Hematopoietic multipotent progenitor cell (in vitro differentiated cells): ENCODE measurements at places on chromosomes 3 and 15.

- no peak for DNase-seq
Measured at GRCh38 chr15:77479015-77479414, 58.3 kb downstream of the HMG20A start.

DNA sequence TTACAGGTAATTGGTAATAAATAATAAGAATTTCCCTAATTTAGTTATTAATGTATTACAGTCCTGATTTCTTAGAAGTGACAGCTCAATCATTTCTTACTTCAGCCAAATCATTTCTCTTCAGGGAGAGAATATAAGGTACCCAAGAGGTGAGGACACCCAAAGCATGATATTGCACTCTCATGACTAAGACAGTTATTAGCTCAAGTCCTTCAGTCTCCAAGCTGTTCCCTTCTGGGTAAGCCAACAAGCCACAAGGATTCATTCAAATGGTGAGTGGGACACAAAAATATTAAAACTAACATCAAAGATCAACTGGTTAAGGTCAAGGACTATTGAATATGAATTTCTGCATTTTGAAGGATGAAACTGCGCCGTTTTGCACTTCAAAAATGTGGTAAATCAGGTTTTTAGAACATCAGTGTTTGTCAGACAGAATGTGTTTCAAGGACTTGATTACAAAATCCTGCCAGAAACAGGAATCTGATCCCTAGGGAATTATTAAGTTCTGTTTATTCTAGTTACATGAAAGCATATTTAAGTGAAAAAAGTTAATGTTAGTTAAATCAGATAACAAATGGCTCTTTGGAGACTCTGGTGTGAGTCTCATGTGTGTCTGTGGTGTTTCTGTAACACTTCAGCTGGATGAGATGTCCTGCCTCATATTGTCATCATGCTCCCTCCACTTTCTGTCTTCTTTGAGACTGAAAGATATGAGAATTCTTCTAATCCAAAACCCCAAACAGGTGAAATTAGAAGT is 101.7 kb upstream of the COL8A1 start:
- no peak for DNase-seq

DNA sequence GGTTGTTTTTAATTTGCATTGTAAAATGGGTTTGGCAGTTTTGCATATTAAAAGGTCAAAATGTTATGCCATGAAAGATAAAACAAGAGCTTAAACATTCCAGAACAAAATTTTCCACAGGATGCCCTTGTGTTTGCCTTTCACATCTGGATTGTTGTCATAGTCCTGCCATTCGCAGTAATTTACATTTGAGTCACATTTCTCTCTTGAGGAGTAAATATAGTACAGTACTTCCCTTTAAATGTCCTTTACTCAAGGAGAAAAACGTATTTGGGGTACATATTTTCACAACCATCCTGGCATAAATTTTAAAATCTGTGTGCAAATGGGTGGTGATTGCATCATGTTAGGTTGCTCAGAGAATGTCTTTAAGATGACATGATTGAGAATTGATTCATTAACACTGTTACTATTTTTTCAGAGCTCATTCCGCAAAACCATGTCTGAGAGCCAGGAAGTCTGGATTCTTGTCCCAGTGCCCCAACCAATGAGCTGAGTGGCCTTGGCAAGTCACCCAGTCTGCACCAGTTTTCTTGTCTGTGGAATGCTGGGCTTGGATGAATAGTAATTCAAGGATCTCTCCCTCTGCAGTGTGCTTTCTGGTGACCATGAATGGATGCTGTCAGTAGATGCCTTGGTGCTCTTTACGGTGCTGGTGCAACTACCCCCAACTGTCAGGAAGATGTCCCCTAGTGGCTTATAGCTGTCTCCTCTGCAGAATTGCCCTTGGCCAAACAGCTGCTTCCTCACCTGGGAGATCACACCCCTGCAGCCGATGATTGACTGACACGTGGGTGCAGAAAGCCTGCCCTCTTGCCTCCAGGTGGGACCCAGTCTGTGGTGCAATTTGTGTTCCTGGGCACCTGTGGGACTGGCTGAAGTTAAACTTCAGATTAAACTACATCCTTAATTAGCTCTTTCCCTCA is 43.0 kb downstream of the ABHD5 start:
- DNase-seq = no peak

- no peak for DNase-seq
Measured at GRCh38 chr3:128280481-128281052, 127.3 kb downstream of the EEFSEC start.

GRCh38 chr3:41679374-41679773 is 282.5 kb downstream of the ULK4 start:
- no peak for DNase-seq

DNA sequence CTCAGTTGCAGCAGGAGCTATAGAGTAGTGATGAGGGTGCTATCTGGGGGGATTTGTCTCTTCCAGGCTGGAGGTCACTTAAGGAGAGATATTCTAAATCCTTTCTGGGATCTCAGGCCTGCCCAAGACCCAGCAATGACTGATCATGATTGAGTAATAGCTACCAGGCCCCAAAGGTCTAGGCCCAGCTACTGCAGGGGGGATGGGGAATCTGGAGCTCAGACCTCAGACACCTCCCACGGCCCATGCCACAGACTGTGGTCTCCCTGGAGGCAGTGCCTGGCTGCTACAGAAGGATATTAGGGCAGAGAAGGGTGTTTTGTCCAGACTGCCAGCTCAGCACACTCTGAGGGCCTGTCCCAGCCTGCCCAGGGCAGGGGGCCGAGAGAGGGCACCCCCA is 6.9 kb downstream of the SLC38A3 start:
- no peak for DNase-seq

DNA sequence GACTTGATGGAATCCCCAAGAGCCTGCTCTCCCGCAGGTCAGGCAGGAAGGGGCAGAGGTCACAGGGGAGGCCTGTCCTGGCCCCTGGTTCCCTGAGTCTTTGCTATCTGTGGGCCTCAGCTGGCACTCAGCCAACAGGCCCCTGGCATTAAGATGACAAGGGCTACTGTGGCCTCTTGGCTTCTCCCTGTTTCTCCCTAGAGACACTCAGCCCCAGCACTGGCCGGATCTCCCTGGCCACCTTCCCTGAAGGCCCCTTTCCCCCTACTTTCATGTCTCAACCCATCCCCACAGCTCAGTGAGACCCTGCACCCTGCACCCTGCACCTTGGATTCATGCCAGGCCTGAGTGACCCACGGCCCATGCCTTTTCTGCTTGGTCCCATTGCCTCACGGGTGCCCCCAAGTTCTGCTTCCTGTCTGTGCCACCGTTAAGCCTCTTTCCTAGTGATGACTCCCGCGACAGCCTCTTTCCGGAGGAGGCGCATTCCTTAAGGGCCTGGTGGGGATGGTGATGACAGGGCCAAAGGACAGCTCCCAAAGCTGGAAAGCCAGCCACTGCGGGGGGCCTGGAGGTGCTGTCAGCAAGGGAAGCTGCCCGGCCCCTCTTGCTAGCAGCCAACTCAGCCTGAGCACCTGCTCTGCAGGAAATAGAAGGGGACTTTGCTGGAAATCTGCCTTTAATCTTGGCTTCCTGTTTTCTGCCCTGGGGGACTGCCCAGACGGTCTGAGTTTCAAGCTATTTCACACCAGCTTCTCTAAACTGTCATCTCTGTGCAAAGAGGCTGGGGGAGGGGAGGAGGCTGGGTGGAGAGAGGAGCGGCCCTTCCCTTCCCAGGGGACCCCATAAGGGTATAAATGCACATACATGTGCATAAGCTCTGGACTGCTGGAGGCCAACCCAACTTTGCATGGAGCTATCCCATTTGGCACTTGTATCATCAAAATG is 4.8 kb upstream of the CSK start:
- no peak for DNase-seq

GRCh38 chr3:14175383-14176037 is 2.9 kb downstream of the XPC start:
- peak; percentile 70 for DNase-seq

DNA sequence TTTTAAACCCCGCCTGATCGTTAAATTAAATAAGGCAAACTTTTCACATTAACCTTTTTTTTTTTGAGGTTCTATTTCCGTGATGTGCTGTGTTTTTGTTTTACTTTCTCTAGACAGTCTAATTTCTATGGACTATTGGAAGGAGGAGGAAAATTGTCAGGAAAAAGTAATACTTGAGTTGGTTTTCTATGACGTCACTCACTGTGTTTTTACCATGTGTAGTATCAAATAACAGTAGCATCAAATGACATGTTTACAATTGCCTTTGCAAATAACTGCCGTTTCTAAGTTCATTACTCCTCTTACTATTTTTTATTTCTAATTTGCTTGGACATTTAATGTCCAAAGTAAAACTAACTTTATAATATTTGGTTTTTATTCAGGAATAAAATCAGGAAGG is 32.3 kb downstream of the MYO1E start:
- no peak for DNase-seq

DNA sequence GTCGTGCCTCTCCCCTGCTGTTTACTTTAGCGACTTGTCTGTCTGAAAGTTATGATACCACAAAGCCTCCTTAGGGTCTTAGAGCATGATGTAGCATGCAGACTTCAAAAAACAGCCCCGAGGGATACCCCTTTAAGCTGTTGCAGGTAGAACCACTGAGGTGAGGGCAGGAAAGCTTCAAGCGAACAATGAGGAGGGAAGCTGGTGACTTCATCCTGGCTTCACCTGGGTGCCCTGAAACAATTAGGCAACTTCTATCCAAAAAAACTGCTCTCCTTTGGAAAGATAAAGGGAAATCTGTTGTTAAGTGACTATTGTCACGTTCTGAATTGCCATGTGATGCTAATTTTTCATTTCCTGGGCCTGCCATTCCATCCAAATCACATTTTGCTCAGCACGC is 231.6 kb downstream of the SOX2 start:
- DNase-seq = no peak

GRCh38 chr3:69400683-69401082 is 14.8 kb upstream of the FRMD4B start:
- DNase-seq = no peak

GRCh38 chr3:172323894-172324610 is 124.2 kb downstream of the GHSR start:
- DNase-seq = no peak

DNA sequence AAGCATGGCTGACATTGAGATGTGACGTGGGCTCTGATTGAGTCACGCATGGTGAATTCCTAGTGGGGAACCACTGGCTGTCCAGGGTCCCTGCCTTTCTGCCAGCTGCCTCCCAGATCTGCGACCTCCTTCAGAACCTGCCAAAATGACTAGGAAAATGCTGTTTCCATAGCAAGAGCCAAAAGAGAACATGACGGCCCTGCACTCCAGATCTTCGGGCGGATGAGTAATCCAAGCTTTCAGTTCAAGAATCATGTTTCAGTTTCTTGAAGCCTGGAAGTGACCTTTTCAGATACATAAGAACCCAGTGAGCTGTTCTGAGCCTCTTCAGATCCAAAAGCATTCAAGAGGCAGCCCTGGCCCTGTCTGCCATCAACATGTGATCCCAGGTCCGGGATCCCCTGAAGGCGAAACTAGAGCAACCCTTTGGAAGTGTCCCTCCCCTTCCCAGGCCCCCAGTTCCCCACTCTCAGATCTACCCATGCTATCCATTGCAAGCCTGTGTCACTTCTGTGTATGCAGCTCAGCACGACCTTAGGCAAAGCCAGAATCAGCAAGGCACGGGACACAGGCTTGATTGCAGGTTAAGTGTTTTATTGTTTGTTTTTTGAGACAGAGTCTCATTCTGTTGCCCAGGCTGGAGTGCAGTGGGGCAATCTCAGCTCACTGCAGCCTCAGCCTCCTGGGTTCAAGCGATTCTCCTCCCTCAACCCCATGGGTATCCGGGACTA is 19.7 kb downstream of the ANKRD63 start:
- DNase-seq = no peak

DNA sequence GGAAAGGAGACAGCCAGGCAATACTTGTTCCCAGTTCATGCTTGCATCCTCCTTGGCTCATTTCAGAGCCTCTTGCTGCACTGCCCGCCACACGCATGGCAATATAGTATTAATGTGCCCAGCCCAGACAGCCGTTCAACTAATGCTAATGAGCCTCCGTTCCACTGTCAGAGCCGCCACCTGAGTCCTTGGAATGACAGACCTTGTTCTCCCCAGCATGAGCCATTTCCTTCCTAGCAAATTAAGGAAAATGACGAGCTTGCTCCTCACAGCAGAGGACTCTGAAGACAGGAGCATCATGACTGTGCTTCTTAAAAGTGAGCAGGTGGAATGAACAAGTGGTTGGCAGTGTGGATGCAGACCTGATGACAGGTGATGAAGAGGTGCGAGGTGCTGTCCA is 10.8 kb upstream of the LRRC15 start:
- DNase-seq = no peak

GRCh38 chr3:146156666-146157314 is 4.2 kb downstream of the PLOD2 start:
- peak; percentile 65 for DNase-seq

- DNase-seq = no peak
Measured at GRCh38 chr15:45701108-45701507, 66.3 kb downstream of the SQOR start.

- no peak for DNase-seq
Measured at GRCh38 chr3:129557548-129557894, 14.5 kb downstream of the H1-8 start.

DNA sequence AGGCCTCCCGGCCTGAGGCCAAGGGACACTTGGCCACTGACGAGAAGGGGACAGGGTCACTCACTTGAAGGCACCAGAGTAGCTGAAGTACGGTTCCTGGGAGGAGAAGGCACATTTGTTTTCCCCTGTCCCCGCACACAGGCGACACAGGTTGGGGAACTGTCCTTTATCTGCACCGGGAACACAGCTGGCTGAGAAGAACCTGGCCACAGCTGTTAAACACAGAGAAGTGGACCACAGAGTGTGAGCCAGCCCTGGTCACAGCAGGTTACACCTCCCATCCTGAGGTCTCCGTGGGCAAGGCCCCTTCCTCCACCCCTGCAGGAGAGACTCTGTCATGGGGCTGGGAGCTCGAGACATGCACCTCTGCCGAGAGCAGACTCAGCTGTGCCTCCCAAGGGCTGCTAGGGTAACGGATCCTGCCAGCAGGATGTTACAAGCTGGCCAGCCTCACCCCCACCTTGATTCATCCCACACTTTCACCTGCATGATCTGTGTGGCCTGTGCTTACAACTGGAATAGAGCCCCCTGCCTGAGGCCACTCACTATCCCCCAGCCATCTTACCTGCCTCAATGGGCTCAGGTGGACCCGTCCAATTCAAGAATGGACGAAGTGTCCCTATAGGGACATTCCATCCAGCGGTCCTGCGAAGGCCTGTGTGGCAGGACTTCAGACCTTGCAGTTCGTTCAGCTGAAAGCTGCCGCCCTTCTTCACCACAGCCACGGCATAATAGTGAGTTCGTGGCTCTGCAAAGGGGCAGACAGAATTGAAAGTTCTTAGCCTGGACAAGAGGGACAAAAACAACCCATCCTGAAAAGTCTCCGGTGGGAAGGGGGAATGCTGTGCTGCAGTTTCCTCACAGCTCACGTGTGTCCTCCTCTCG is 9.2 kb downstream of the LTF start:
- no peak for DNase-seq

GRCh38 chr15:70741107-70741531 is 22.2 kb downstream of the UACA start:
- DNase-seq = no peak

DNA sequence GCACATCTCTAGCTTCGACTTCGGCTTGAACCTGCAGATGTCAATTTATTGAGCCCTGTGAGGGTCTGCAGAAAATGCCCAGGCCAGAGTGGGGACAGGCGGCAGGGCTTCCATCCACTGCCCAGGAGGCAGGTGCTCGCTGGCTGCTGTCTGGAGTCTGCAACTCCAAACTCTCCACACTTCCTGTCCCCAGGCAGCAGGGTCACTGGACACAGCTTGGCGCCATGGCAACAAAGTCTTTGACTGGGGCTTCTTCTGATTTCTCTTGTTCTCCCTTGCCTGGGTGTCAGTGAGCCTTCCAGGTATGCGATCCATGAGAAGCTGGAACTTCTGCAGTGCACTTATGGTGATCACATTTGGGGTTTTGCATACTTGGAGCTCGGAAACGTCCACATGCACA is 33.5 kb downstream of the SV2B start:
- no peak for DNase-seq

GRCh38 chr15:49045751-49046219 is 461 bp downstream of the SECISBP2L start:
- DNase-seq = peak; percentile 26
